Renal cortical epithelial cell (primary cell): ENCODE measurements at places on chromosomes 5 and 9. TPM values are rescaled to one million over a fixed set of nuclear protein-coding genes. Genes with fewer than 3 reads are reported as not detected.

The PLEKHG4B gene
- total RNA-seq, result 0.15 and 1.6 TPM in 2 replicates

The INSL4 gene
- total RNA-seq, result not detected in 2 replicates

- no peak for DNase-seq
These were observed 102.1 kb upstream of the DMRT1 start for GRCh38 chr9:739362-739761.

GRCh38 chr5:42749020-42749419, 7.6 kb upstream of the CCDC152 start:
- no peak for DNase-seq

GRCh38 chr5:80871541-80871961, 88.6 kb upstream of the RASGRF2 start:
- DNase-seq, result peak; percentile 48
